T-helper 2 cell (primary cell): ENCODE measurements at places on chromosomes 12 and 14.

- no peak for DNase-seq
Measured at GRCh38 chr12:124655048-124655697, 87.8 kb upstream of the NCOR2 start.

DNA sequence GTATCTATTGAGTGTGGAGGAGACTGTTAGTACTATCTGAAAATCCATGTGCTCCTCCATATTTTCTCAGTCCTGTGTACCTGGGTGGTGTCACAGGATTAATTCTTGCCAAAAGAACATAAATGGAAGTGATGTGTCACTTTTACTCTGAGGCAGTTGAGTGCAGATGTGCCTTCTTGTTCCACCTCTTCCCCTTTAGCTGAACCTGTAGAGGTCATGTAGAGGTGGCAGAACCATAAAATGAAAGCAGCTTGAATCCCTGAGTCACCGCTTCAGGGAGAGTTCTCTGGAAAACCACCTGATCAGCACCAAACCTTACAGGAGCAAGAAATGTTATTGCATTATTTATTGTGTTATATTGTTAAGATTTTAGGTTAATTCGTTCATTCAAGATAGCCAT, 14.7 kb upstream of the SLC25A3 start:
- no peak for DNase-seq

DNA sequence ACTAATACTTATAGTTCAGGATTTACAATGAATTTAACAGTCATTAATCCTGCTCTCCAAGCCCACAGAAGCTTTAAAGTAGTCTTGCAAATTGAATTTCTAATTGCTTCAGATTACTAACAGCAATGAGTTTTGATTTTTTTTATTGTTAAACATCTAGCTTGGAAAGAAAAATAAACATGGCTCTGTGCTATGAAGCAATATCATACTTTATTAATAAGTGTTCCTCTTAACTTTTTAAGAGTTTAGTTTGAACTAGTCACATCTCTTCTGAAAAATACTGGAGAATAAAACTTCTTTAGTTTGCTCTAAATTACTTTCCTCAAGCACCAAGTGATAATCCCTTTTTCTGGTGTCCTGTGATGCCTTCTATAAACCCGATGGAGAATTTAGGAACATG, 250.2 kb downstream of the TRHDE start:
- DNase-seq: no peak

GRCh38 chr14:33692762-33693161, 258.1 kb downstream of the EGLN3 start:
- no peak for DNase-seq

DNA sequence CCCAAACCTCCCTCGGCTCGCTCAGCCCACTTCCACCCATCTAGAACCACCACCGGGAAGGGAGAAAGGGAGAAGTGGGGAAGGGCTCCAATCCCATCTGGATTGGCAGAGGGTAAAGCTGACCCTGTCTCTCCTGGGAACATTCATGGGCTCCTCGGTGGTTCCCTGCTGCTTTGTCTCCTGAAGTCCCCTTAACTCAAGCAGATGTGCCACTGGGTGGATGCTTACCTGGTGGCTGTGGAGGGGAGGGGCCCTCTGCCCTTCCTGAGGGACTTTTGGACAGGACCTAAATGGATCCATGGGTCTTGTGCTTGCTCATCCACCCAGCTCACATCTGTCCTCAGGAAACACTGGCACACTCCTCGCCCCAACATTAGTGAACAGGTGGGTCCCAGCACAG, 2.2 kb upstream of the CDC42BPB start:
- DNase-seq: no peak

GRCh38 chr12:108335349-108336119, 3.6 kb downstream of the CMKLR1 start:
- no peak for DNase-seq

- DNase-seq: peak; percentile 41
Measured at GRCh38 chr12:122449317-122449716, 26.8 kb upstream of the CLIP1 start.

- no peak for DNase-seq
Measured at GRCh38 chr14:68109132-68109900, 289.7 kb downstream of the RAD51B start.

DNA sequence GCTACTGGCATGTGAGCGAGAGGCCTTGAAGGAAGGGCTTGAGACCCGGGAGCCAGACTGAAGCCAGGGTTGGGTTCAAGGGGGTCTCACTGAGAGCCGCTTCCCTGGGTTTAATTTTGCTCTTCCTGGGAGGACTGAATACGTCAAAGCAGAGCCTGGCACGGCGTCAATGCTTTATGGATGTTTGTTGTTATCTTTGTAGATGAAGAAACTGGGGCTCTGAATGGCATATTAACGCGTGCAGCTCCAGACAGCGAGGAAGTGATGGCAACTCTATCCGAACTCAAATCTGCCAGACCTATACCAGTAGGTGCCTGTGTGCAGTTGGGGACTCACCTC, 152.8 kb upstream of the PARP11 start:
- DNase-seq: no peak

- DNase-seq: no peak
Measured at GRCh38 chr12:3728686-3729085, 24.2 kb downstream of the CRACR2A start.

GRCh38 chr12:10505620-10506019, at the start of gene EIF2S3B:
Gene EIF2S3B (plus strand): TSS chr12:10505890. CDS start chr12:10505903, 13 bp downstream.
- DNase-seq: no peak

DNA sequence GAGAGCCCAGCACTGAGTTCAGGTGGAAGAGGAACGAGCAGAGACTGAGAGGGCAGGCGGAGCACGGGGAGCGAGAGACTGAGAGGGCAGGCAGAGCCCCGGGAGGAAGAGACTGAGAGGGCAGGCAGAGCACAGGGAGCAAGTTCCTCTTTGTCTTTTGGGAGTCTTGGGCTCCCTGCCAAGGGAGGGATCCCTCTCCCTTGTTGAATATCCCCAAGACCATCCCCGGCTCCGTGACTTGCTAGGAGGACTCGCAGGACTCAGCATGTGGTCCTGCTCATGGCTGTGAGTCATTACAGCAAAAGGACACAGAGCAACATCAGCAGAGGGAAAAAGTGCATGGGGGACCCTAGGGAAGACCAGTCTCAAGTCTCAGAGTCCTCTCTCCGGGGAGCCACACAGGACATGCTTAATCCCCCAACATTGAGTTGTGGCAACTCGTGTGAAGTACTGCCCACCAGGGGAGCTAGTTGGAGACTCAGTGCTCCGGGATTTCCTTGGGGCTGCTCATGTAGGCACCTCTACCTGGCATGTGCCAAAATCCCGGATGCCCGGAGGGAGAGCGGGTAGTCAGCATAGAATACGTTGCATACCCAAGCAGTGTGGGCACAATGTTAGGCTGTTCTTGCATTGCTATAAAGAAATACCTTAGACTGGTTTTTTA, 81.0 kb downstream of the CCDC92 start:
- no peak for DNase-seq

- DNase-seq: no peak
Measured at GRCh38 chr14:23530375-23531055, 21.1 kb downstream of the ZFHX2 start.
